Naive thymus-derived CD4-positive, alpha-beta T cell (primary cell): ENCODE measurements at places on chromosomes 1 and 21. TPM values are rescaled to one million over a fixed set of nuclear protein-coding genes. Genes with fewer than 3 reads are reported as not detected.

DNA sequence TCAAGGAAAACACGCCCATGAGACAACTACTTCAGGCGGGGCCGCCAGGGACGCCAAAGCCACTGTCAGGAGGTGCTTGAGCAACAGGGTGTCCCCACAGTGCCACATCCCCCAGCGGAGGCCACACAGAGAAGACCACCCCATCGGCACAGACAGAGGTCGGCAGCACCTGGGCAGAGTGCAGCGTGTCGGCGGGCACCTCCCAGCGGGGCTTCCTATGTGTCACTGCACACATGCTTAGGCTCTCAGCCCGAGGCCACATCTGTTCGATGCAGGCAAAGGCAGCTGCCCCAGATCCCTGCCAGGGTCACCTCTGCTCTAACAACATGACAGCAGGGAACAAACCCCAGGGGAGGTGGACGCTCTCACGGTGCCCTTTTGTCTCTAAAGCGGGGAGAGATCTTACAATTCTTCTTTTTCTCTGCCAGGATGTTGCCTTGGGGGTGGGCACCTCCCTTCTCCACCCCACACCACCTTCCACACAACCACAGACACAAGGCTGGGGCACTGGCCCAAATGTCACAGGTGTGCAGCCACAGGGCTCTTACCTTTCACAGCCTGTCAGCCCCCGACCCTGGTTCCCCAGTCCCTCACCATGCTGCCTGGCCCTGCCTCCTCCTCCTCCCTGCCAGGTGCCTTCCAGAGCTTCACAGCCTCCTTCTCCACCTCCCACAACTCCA lies 4.2 kb downstream of the KRTAP10-8 start:
- peaks cover 37% of the 10 kb centered on the region for H3K4me1 ChIP-seq
- no peaks in the 10 kb centered on the region for H3K36me3 ChIP-seq
- no peak overlapping the region for H3K4me3 ChIP-seq
- DNase-seq: no peak
- H3K27ac ChIP-seq: no peak overlapping the region

APCS gene
- total RNA-seq: not detected

DNA sequence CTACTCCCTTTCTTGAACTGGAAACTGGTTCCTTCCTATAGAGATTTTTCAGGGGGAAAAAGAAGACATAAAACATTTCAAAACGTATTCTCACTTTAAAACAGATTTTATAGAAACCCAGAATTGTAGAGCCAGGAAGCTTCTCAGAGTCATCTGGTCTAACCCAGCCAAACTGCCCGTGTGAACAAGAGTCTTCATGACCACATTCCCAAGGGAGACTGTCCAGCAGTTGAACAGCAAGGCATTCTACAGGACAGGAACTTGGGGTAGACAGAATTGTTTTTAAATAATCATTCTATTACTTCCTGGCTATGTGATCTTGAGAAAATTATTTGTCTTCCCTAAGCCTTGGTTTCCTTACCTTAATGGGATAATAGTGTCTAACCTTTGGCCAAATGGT lies 163.5 kb upstream of the IVNS1ABP start:
- H3K36me3 ChIP-seq: no peaks in the 10 kb centered on the region
- no peak overlapping the region for H3K27ac ChIP-seq
- no peaks in the 10 kb centered on the region for H3K4me1 ChIP-seq
- H3K4me3 ChIP-seq: no peak overlapping the region

GRCh38 chr1:228293816-228294500 lies 86.1 kb downstream of the OBSCN start:
- no peaks in the 10 kb centered on the region for H3K4me1 ChIP-seq
- no peak for DNase-seq
- H3K27me3 ChIP-seq: no peaks in the 10 kb centered on the region
- no peak overlapping the region for H3K4me3 ChIP-seq
- no peak overlapping the region for H3K27ac ChIP-seq

DNA sequence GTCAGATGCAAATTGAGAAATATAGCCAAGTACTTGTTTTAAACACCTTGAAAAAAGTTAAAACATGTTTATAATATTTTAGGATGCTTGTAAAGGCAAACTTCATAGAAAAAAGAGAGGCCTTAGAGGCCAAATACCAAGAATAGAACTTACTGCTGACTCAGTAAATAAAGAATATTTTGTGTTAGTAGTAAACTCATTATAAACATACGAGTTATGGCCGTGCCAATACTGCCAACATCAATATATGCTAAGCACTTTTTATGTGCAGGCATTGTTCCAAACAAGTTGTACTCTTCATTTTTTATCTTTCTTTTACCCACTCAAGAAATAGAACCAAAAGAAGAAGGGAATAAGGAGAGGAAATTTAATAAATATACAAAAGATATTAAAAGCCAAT lies 705.9 kb upstream of the NCAM2 start:
- no peak for DNase-seq
- no peaks in the 10 kb centered on the region for H3K27me3 ChIP-seq
- H3K36me3 ChIP-seq: no peaks in the 10 kb centered on the region
- H3K27ac ChIP-seq: no peak overlapping the region
- no peaks in the 10 kb centered on the region for H3K4me1 ChIP-seq

WDR64 gene
- 0.51 TPM for total RNA-seq

KLHDC9 gene
- not detected for total RNA-seq

GRCh38 chr1:5620997-5621396 lies 371.2 kb downstream of the NPHP4 start:
- H3K4me3 ChIP-seq: no peak overlapping the region
- no peaks in the 10 kb centered on the region for H3K4me1 ChIP-seq
- DNase-seq: no peak

- H3K4me1 ChIP-seq: no peaks in the 10 kb centered on the region
- no peak for DNase-seq
- no peaks in the 10 kb centered on the region for H3K27me3 ChIP-seq
- H3K36me3 ChIP-seq: no peaks in the 10 kb centered on the region
- no peak overlapping the region for H3K4me3 ChIP-seq
- no peak overlapping the region for H3K27ac ChIP-seq
These were observed 441.4 kb downstream of the RPS6KC1 start for GRCh38 chr1:213492161-213493041.

DNA sequence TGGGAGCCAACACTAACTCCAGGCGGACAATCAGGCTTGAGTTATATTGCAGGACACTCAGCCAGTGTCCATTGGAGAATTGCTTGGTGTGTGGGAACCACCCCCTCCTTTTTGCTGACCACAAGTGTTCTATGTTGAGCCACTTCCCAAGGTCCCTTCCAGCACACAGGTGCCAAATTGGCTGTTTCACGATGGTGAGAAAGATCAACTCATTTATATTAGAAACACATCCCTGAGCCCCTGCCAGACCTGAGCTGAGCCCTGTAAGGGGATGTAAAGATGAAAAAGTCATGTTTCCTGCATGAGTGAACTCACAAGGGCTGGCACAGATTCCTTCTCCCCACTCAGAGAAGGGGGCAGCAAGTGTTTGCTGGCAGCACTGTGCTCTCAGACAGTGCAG lies 96.5 kb downstream of the KCNN3 start:
- DNase-seq: no peak
- no peaks in the 10 kb centered on the region for H3K27me3 ChIP-seq
- H3K4me3 ChIP-seq: no peak overlapping the region
- no peaks in the 10 kb centered on the region for H3K4me1 ChIP-seq
